ENCODE measurements at places on chromosomes 4 and X. TPM values are rescaled to one million over a fixed set of nuclear protein-coding genes. Genes with fewer than 3 reads are reported as not detected.

DNA sequence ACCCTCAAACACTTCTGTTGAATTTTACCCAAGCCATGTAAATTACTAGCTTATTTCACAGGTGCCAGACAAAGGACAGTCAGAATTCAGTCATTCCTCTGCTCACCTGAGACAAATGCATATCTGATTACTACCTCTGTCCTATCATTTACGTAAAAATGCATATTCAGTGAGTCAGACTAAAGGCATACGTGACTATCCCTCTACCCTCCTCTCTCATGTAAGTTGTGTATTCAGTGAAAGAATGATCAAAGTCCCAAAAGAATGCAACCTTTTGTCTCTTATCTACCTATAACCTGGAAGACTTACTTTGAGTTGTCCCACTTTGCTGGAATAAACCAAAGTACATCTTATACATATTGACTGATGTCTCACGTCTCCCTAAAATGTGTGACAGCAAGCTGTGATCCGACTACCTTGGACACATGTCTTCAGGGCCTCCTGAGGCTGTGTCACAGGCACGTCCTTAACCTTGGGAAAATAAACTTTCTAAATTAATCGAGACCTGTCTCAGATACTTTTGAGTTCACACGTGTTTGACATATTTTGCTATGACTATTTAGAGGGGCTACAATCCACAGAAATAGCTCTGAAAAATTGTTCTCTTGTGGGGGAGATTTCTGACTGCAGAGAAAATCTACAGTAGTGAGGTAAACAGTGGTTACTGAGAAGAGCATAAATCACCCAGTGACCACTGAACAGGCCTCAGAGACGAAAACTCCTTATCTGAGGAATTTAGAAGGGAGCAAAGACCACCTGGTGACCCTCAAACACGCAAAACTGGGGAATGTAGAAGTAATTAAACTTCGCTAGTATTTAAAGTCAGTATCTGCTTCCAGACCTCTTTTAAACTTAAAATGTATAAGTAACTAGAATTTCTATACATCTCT lies 1575.8 kb downstream of the STIM2 start:
- H3K4me3 ChIP-seq: no peak overlapping the region
- H3K4me1 ChIP-seq: no peaks in the 10 kb centered on the region
- no peaks in the 10 kb centered on the region for H3K36me3 ChIP-seq
- no peak for DNase-seq

DNA sequence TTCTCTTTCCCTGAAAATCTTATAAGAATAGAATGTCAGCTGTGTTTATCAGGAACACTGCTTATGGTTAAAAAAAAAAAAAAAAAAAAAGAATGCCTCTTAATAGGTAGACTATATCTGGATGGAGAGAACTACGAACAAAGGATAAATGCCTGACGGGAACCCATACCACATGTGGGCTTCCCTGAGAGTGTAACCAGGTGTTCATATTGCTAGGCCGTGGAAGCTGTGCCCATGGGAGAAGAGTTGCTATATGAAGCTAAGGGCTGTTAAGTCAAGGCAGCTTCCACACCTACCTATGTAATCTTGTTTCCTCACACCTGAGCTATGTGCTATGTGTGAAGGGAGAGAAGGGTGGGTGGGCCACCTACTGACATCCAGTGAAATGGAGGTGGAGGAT lies 27.3 kb downstream of the TMEM184C start:
- no peaks in the 10 kb centered on the region for H3K27me3 ChIP-seq
- DNase-seq: no peak
- H3K4me3 ChIP-seq: no peak overlapping the region

DIAPH2 gene
- total RNA-seq: 11.4 TPM

GRCh38 chr4:108980455-108981239 lies 217.8 kb upstream of the ETNPPL start:
- DNase-seq: no peak
- no peak overlapping the region for H3K27ac ChIP-seq
- H3K4me1 ChIP-seq: no peaks in the 10 kb centered on the region
- no peaks in the 10 kb centered on the region for H3K27me3 ChIP-seq

EREG gene
- 0.59 TPM for total RNA-seq

DNA sequence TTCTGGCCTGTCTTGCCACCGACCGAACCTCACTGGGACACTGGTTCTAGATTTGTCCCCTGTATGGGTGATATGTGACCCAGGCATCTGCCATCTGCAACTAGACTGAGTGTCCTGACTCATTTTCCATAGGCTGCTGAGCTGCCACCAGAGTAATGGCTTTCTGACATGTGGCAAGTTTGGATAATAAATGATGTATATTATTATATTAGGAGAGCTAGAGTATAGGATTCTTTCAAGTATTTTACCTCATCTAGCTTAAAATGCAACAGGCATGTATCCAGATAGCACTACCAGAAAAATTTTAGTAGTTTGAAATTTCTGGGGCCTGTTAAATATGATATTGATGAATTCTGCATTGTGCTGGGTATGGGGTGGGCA lies 15.8 kb upstream of the PGRMC2 start:
- no peak overlapping the region for H3K27ac ChIP-seq
- H3K4me3 ChIP-seq: no peak overlapping the region
- no peaks in the 10 kb centered on the region for H3K4me1 ChIP-seq
- no peaks in the 10 kb centered on the region for H3K36me3 ChIP-seq
- H3K27me3 ChIP-seq: no peaks in the 10 kb centered on the region

DNA sequence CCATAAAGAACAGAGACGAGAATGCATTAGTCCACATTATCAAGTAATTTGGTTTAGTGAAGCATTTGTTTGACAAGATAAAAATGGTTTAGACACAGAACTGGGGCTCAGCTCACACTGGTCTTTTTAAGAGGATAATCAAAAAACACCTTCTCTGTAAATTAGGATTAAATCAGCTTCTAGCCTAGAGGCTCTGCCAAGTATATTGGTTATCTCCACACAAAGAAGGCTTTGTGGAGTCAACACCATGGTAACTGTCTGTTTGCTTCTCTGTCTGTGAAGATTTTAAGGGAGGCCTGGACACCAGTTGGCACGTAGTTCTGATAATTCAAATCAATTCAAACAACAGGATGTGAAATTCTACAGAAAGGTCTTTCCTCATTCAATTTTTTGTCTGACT lies 687.0 kb downstream of the DMD start:
- no peaks in the 10 kb centered on the region for H3K27me3 ChIP-seq
- no peak overlapping the region for H3K4me3 ChIP-seq
- DNase-seq: no peak
- no peaks in the 10 kb centered on the region for H3K4me1 ChIP-seq

DNA sequence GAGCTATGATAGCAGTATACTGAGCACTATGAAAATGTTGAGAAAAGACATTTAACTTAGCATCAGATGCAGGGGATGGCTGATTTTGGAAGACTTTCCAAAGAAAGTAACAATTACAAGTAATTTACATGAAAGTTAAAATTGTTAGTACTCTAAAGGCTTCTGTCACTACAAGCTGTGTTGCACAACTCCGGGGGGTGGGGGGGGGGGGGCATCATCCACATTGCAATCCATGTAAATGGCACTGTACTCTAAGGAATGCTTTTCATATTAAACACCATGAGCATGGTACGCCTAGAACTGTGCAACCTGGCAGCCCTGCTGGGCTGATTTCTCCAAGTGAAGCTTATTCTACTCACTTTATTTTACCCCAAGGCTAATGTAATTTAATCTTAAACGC lies 363.4 kb downstream of the TMA16 start:
- H3K36me3 ChIP-seq: no peaks in the 10 kb centered on the region
- H3K27ac ChIP-seq: no peak overlapping the region
- H3K27me3 ChIP-seq: no peaks in the 10 kb centered on the region

- no peak overlapping the region for H3K4me3 ChIP-seq
- H3K4me1 ChIP-seq: peaks cover 10% of the 10 kb centered on the region
- DNase-seq: no peak
- no peak overlapping the region for H3K27ac ChIP-seq
- H3K27me3 ChIP-seq: no peaks in the 10 kb centered on the region
Observed at GRCh38 chr4:8542776-8543525, 37.2 kb upstream of the GPR78 start.

GRCh38 chrX:64885850-64886249 lies 90.4 kb downstream of the ZC4H2 start:
- no peaks in the 10 kb centered on the region for H3K36me3 ChIP-seq
- no peak overlapping the region for H3K27ac ChIP-seq
- no peak overlapping the region for H3K4me3 ChIP-seq
- no peak for DNase-seq
- H3K4me1 ChIP-seq: no peaks in the 10 kb centered on the region

DNA sequence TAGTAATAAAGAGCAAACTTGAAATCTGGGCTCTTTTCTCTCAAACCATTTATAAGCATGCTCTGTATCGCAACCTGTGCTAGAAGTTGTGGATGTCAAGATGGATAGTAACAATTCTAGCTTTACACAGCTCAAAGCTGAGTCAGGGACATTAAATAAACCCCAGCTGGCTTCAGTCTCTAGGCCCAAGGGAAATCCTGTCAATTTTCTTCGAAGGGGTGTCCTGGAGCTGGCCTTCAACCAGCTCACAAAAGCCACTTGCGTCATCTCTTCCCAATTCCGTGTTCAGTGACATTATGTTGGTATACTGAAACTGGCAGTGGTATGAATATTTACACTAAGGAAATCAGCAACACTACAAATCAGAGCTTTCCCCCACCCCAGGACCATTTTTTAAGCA lies 89.8 kb upstream of the PRKG2 start:
- H3K4me1 ChIP-seq: no peaks in the 10 kb centered on the region
- no peak overlapping the region for H3K4me3 ChIP-seq
- H3K27ac ChIP-seq: no peak overlapping the region
- peaks cover 3% of the 10 kb centered on the region for H3K27me3 ChIP-seq
- no peaks in the 10 kb centered on the region for H3K36me3 ChIP-seq

ARHGAP6 gene
- not detected for total RNA-seq

ZNF711 gene
- total RNA-seq: 3.8 TPM

PPM1K gene
- 78.1 TPM for total RNA-seq

All from CD4-positive, alpha-beta T cell (primary cell).